Glomerular endothelial cell (primary cell): ENCODE measurements at places on chromosomes 1 and 21.

GRCh38 chr1:237383791-237384190 is 341.8 kb downstream of the RYR2 start:
- DNase-seq, result no peak

DNA sequence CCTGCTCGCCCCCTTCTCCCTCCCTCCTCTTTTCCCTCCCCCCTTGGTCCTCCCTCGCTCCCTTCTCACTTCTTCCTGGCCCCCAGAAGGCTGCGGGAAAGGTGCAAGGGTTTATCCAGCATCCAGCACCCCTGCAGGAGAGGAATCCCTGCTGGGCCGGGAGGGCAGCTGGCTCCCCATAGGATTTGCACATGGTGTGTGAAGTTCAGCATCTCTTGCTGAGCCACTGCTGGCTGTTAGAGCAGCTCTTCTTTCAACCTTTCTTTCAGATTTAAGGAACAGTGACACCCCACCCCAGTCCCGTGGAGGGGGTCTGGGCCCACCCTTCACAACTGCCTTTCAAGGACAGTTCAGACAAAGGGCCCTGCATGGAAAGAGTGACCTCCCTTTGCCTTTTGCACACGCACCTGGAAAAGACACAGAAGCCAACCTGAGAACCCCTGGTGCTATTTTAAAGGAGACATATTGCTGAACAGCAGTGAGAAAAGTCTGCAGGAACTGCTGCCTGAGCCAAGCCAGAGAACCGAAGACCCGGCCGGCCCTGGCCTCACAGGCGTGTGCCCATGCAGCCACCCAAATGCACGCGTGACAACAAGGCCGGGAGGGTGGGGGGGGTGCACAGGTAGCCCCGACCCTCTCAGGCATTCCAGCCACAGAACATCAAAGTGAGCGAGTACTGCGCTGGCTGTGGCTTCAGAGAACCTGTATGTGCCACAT is 66.6 kb downstream of the SLC37A1 start:
- DNase-seq, result no peak

DNA sequence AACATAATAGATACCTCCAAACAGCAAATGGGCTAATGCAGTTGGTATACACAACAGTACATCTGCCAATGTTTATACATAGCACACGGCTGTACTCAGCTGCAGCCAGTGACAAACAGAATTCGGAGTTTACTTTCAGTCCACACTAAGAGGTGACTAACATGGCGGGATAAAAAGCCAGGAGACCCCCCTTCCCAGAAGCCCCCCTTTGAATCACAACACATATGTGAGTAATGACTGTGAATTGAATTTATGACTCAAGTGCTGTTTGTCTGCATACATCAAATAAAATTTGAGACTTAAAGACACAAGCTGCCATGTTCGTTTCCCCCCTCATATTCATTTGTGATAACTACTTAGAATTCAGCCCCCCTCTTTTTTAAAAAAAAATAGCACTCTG is 113.2 kb downstream of the RUNX1 start:
- no peak for DNase-seq

- DNase-seq, result peak; percentile 51
These were observed 4.1 kb downstream of the AXDND1 start for GRCh38 chr1:179369751-179370341.
